ENCODE measurements at places on chromosomes 2 and 18. TPM values are rescaled to one million over a fixed set of nuclear protein-coding genes. Genes with fewer than 3 reads are reported as not detected.
A peak's percentile ranks its signal among the peaks of the same experiment; 100 is the strongest.

DNA sequence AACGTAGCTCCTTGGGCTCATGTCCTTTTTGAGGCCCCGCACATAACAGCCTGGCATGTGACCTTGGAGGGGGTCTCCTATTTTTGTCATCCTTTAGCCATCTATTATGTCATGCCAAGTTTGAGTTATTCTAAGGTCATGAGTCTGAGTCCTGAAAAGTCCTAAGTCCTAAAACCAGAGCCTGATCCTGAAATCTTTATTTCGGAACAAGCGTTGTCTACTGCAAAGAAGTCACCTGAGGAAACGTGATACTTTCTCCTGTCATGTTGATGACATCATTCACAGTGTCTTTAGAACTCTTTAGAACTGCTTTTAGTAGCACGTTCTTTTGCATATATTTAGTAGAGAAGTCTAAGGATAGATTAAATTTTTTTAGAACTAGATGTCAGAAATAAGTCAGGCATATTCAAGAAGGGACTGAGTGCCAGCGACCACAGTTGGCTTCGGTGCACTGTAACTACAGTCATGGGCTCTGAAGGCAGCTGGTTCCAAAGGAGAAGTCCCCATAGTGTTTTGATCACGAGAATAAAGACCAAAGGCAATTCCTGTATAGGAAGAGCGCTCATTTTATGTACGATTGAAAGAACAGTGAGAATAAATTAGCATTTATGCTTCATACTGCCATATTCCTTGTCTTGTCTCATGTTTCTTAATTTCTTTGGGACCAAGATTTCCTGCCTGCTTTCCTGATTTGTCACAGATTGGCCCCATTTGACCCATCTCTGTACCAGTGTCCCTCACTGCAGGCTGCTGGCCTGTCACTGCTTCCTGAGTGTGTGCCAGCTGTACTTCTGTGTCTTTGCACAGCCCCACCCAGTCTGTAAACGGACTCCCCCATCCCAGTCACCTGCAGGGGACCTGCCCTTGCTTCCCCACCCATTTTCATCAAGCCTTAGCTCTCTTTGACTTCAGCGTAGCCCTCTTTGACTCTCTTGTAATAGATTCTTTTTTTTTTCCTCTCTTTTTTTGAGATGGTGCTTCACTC, 75.8 kb downstream of the ASAP2 start:
- H3K27ac ChIP-seq: no peak overlapping the region
- H3K27me3 ChIP-seq: peaks cover 5% of the 10 kb centered on the region
- no peak for DNase-seq

GRCh38 chr2:232903989-232904388, 33.9 kb downstream of the SNORC start:
- no peaks in the 10 kb centered on the region for H3K4me1 ChIP-seq
- H3K4me3 ChIP-seq: no peak overlapping the region
- no peak overlapping the region for H3K27ac ChIP-seq
- no peaks in the 10 kb centered on the region for H3K36me3 ChIP-seq
- no peaks in the 10 kb centered on the region for H3K27me3 ChIP-seq

- H3K27me3 ChIP-seq: no peaks in the 10 kb centered on the region
- no peak overlapping the region for H3K4me3 ChIP-seq
- H3K4me1 ChIP-seq: peaks cover 3% of the 10 kb centered on the region
- no peaks in the 10 kb centered on the region for H3K36me3 ChIP-seq
Measured at GRCh38 chr18:7941533-7941932, 374.4 kb downstream of the PTPRM start.

GRCh38 chr2:152420936-152421335, 86.0 kb downstream of the FMNL2 start:
- H3K27me3 ChIP-seq: peaks cover 8% of the 10 kb centered on the region
- H3K36me3 ChIP-seq: no peaks in the 10 kb centered on the region
- no peak overlapping the region for H3K27ac ChIP-seq
- H3K4me3 ChIP-seq: no peak overlapping the region

- H3K27me3 ChIP-seq: no peaks in the 10 kb centered on the region
- no peak for DNase-seq
- no peaks in the 10 kb centered on the region for H3K36me3 ChIP-seq
- no peak overlapping the region for H3K4me3 ChIP-seq
- no peaks in the 10 kb centered on the region for H3K4me1 ChIP-seq
Measured at GRCh38 chr2:3753561-3753960, 50.2 kb downstream of the DCDC2C start.

GRCh38 chr2:157891643-157892041, 15.5 kb upstream of the ACVR1 start:
- H3K27me3 ChIP-seq: no peaks in the 10 kb centered on the region
- peaks cover 65% of the 10 kb centered on the region for H3K4me1 ChIP-seq
- peaks cover 36% of the 10 kb centered on the region for H3K36me3 ChIP-seq
- peak overlapping the region; percentile 62 for H3K4me3 ChIP-seq
- no peak for DNase-seq

SLC4A3 gene
- not detected for total RNA-seq

FSHR gene
- total RNA-seq: not detected

CIB4 gene
- total RNA-seq: not detected

TNFRSF11A gene
- total RNA-seq: 9.1 TPM
